ENCODE measurements at places on chromosomes 1 and 21.

DNA sequence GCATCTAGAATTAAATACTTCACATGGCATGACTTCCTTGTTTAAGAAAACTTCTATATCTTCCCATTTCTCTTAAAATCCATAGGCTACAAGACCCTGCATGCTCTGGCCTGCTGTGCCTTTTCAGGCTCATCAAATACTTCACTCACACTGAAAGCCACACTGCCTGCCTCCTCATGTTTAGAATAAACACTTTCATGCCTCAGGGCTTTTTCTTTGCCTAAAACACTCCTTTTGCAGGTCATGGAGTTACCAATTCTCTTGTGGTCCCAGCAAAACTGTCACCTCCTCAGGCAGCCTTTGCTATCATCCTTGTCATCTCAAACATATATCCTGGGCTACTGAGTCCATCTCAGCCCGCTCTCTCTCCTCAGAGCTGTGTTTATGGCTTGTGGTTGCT is 5.5 kb downstream of the SGIP1 start:
- DNase-seq = no peak

GRCh38 chr1:33762109-33762830 is 101.6 kb upstream of the HMGB4 start:
- no peak for DNase-seq

GRCh38 chr1:147717706-147718097 is 42.7 kb downstream of the GJA5 start:
- DNase-seq = peak; percentile 15

DNA sequence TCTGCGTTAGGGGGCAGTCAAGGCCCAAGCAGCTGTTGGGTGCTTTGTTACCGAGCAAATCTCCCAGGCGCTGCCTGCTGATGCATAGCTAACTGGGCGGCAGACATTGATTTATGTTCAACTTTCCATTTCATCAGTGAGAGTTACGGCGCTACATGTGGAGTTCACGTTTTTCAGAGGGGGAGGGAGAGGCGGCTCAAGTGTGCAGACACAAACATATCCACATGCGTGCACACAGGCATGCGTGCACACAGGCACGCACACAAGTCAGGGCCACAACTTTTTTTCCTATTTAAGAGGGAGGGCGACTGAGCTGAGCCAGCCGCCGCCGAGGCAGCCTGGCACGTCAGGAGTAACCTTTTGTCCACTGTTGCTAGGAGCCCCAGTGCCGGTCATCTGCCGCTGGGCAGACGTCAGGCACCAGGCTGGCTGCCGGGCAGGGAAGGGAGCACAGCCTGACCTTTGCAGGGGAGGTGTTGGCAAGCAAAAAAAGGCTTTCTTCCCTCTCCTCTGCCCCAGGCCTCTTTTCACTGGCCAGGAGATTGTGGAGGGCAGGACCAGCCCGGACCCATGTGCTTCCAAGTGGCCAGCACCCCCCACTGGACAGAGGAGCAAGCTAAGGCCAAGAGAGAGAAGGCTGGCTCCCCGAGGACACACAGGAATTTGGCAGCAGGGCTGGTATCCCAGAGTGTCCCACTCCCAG is 73.3 kb downstream of the MRPL37 start:
- no peak for DNase-seq

DNA sequence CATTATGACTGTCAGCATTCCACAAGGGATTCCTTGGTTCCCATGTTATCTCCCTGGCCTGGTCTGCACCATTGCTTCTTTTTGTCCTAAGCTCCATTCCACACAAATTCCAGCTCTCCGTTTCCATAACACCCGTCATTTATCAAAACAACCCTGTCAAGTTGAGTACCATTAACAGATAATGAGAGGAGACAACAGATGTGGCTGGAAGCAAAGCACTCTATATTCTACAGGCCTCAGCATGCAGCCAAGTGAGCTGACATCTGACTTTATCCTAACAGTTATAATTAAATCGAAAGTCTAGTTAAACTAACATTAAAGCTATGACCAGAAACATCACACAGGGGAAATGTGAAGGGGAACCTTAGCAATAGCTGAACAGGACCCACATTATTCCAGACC is 110.4 kb downstream of the RERE start:
- DNase-seq = no peak

- DNase-seq = no peak
Measured at GRCh38 chr1:204036882-204037655, 35.8 kb upstream of the SOX13 start.

- no peak for DNase-seq
Measured at GRCh38 chr1:6834366-6834765, 49.1 kb downstream of the CAMTA1 start.

DNA sequence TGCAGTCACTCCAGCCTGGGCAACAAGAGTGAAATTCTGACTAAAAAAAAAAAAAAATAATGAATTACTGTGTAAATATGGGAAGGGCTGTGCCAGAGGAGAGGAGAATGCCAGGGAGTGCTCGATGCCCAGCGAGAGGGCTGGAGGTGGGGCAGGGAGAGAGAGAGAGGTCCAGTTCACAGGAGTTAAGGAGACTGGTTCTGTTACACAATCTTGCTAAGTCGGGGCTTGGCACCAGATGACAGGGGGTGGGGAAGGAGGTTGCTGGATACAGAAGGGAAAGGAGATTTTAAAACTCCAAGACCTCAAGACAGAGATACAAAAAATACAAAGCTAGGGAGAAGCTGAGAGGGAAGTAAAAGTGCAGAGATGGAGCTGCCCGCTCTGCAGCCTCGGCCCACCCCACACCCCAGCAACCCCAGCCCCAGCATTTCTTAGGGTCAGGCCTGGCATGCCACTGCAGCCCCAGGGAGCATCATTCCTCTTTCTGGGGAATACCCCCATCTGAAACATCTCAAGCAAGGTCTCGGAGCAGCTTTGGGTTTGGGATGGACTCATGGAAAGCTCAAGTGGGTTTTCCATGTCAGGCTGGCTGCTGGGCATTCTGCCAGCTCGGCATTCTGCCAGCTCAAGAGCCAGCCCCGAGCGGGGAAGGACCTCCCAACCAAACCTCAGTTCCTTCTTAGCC is 991 bp downstream of the SELENBP1 start:
- no peak for DNase-seq

DNA sequence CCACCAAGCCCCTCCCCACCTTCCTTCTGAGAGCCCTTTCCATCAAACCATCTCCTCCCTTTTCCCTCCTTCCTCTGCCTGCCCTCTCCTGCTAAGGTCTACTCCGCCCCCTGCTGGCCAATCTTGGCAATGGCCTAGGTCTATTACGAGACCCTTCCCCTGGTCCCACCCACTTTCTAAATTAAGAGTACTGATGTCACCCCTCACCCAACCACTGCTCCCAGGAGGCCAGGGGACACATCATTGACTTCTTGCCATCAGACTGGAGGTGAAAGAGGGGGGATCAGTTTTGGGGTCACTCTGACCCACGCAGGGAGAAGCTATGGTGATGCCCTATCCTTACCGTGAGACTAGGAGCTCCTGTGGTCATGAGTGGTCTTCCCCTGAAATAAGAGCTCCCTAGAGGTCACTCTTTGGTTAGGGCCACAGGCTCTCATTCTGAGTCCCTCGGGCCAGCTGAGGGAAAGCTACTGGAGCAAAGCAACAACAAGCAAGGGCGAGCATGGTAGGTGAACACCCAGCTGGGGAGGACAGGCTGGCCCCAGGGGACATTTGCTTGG is 34.6 kb upstream of the S100A7 start:
- peak; percentile 53 for DNase-seq

- peak; percentile 11 for DNase-seq
Measured at GRCh38 chr1:8113262-8114220, 87.4 kb upstream of the ERRFI1 start.

DNA sequence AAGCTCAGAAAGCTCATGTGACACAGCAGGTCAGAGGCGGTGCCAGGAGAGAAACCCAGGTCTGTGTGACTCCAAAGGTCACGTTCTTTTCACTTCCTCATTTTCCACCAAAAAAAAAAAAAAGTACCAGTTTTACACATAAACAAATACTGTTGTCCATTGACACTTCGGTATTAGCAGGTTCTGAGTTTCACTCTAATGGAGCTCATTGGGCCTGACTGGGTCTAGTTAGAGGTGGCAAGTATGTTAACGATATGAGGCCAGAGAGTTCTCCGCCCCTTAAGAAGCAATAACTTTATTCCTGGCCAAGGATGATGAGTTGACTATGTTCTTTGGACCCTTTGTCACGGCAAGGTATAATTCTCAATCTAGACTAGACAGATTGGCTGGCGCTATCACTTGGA is 30.0 kb upstream of the SDE2 start:
- DNase-seq = no peak

GRCh38 chr1:95308276-95309030 is 74.4 kb downstream of the RWDD3 start:
- DNase-seq = no peak

DNA sequence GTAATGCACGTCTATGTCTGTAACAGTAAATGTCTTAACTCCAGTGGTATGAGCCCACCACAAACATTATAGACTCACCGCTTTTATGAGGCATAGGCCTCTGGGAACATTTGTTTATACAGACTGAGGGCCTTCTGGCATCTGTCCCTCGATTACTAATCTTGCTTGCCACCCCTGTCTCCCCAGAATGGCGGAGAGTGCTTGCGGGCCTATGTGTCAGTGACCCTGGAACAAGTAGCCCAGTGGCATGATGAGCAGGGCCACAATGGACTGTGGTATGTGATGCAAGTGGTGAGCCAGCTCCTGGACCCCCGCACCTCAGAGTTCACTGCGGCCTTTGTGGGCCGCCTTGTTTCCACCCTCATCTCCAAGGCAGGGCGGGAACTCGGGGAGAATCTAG is 18.3 kb upstream of the SHISA4 start:
- DNase-seq = no peak

DNA sequence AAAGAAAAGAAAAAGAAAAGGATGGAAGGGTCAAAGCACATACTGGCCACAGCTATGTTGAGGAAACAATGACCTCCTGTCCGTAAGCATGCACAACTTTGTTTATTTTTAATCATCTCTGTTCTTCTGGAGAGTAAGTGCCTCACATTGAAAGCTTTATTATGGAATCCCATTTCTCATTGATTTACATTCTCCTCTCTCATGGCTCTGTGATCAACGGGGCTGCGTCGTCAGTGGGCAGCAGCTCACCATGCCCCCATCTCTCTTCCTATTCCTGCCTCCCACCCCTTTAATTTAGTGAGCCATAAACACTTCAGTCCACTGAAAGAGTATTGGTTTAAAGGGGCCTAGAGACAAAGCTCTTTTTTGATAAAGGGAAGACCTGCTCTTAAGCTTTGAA is 98.9 kb downstream of the KAZN start:
- no peak for DNase-seq

DNA sequence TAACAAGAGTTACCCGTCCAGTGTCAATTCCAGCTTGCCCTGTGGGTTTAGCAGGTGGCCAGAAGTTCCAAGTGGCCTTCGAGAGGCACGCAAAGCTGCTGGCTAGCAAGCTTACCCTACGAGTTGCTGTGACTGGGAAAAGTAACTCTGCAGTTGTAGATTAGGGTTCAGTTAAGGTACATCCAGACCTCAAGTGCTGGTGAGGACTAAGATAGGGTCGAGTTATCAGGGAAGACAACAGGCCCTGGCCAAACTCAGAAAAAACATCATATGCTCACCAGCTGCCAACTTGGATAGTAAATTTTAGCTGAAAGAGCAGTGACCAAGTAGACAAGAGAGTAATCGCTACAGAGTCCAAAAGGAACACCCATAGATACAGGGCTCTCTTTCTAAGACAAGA is 27.7 kb upstream of the LRRC7 start:
- no peak for DNase-seq

- DNase-seq = no peak
Measured at GRCh38 chr1:153379591-153379990, 4.2 kb upstream of the S100A12 start.

DNA sequence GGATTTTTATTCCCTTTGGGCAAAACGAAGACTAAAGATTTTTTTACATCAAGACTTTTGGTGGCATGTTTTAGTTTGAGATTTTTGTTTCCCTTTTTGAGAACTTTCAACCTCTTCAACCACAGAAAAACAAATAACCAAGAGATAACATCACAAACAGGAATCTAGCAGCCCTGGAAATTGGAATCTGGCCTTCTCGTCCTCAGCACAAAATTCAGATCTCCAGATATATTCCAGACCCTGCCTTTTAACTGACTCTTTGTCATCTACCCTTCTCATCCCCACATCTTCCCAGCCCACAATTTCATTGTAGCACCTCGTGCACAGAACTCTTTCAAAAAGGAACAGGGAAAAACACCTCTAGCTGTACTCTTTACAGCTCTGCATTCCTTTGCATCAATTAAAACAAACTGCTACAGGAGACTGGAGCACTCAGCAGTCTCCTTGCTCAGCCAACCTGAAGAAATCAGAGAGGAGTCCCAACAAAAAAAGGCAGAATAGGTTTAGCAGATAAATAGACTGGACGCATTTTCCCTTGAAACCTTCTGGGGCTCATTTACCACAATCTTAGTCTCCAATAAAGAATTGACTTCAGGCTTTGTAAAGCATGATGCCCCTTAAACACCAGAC is 251.0 kb downstream of the TTLL7 start:
- DNase-seq = no peak

- DNase-seq = no peak
Measured at GRCh38 chr1:10973552-10973951, 38.9 kb upstream of the TARDBP start.

- DNase-seq = no peak
Measured at GRCh38 chr1:183246436-183246835, 60.4 kb downstream of the LAMC2 start.

GRCh38 chr1:43444836-43445235 is 8.9 kb downstream of the HYI start:
- no peak for DNase-seq

DNA sequence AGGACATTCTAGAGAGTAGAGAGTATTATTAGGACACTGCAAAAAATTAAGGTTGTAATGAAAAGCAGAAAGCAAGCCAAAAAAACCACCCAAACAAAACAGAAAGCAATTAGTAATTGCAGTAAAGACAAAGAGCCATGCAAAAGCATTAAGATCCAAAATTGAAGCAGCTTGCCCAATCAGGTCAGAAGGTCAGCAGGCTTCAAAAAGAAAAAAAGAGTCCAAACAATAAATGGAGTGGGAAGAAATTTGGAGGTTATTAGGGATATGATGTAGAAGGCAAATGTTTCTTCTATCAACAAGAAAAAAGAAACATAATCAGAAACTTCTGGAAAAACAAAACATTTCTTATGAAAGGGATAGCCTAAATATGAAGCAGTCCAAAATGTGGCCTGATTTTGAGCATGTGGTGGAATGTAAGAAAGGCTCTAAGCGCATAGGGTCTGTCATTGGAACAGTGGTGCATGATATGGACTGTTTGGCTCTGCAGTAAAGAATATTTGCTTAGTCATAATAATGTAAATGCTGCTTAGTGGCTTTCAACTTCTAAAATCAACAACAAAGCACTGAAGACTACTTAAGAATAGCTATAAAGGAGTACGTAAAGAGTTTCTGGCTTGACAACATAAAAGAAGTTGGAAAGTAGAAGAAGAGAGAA is 4.8 kb downstream of the STUM start:
- no peak for DNase-seq
